ENCODE measurements at places on chromosomes 6 and 20.

GRCh38 chr20:32291166-32291565 is 13.7 kb downstream of the KIF3B start:
- DNase-seq, result no peak

DNA sequence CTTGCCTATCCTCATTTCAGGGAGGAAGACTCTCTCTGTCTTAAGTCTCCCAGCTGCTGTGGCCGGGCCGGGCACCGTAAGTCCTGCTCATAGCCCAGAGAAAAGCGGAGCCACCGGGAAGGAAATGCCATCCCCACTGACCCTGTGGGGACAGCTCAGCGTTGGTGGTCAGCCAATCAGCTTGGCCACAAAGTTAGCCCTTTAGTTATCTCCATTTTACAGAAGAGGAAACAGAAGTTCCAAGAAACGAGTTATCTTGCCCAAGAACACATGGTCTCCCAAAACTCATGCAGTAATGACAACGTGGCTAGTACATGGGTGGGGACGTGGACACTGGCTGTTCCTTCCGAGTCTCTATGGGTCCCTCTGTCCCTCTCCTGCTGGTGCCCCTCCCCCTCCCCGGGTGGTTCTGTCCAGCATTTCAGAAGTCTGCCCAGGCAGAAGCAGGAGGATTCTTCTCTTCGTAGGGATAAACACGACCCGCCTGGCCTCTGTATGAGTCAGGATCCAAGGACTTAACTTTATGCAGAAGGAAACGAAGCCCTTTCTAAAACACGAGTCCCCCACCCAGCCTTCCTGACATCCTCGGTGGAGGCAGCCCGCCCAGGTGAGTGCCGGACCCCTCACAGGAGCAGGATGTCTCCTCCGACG is 273.8 kb downstream of the CDH4 start:
- DNase-seq, result no peak

- no peak for DNase-seq
Observed at GRCh38 chr20:19691125-19691524, 66.9 kb upstream of the RIN2 start.

DNA sequence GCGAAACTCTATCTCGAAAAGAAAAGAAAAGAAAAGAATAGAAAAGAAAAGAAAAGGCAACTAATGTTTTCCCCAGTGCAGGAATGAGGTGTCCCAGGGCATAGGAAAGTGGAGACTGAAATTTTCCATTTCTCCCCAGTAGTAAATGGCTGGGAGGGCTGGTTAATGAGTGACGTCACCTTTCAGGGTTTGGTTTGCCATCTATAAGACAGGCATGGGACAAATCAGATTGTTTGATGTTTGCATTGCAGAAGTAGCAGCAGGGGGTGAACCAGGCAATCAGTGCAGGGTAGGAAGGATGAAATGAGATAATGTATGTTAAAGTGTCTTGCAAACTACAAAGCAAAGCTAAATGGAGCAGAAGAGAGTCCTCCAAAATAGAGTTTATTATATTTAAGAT is 533.4 kb downstream of the PKHD1 start:
- no peak for DNase-seq

GRCh38 chr20:20051767-20052073 is 546 bp downstream of the CRNKL1 start:
- DNase-seq, result no peak
